ENCODE measurements at places on chromosomes 3 and 15.

DNA sequence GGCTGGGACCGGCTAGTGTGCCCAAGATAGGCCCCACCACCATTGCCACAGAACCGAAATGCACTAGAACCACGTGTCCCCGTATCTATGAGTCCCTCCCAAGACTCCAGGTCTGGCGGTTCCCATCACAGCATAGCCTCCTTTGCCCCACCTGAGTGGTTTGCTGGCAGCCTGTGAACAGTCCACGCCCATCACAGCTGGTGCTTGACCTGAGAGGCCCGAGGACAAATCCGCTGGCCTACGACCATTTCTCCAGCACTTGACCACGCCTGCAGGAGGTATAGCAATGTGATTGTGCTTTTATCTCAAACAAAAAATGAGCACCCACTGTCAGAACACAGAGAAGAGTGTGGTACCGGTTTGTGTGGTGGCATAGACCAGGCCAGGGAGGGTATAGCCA lies 736.7 kb upstream of the GBE1 start:
- DNase-seq = no peak

DNA sequence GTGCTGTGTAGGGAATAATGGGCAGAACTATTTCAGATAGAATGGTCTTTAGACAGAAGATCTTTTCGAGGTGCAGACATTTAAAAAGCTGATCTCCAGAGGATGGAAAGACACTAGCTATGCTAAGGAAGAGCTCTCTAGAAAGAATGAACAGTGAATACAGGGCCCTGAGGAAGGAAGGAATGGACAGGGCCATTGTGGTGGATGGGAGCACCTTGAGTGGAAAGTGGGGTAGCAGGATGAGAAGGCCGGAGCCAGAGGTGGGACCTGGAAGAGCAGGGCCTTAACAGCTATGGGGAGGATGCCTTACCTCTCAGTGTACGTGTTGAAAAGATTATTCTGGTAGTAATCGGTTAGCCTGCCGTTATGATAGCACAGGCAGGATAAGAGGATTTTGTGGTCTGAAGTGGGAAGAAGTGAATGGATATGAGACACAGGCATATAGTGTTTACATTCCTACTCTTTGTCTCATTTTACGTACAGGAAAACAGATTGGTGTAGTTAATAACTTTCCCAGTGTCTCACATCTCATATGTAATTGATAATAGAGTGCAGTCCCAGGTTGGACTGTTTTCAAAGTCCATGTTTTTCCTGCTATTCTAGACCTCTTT lies 172.4 kb downstream of the KLHL25 start:
- DNase-seq = no peak

DNA sequence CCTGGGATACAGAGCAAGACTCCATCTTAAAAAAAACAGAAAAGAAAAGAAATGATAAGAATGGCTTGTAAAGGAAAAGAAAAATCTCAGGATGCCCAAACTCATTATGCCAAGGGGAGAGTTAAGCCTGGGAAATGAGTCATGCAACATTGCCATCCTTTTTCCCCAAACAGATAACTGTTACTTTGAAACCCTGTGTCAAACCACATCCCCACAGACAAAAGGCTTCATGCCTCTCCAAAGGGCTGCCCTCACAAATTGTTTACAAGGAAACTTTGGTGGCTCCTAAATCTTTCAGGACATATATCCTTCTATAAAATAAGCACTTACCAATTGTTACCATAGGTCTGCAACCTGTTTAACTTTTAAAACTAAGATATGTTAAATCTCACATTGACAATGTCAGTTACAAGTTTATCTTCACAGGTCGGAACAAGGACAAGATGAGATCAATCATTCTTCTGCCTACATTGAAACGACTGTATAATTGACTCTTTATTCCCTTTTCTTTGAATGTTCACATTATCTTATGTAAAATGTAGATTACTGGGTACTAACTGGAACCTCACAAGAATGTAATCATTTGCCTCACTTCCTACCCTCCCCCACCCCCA lies 18.6 kb upstream of the SENP7 start:
- DNase-seq = no peak

GRCh38 chr3:124463234-124463633 lies 267.0 kb upstream of the UMPS start:
- DNase-seq = no peak

DNA sequence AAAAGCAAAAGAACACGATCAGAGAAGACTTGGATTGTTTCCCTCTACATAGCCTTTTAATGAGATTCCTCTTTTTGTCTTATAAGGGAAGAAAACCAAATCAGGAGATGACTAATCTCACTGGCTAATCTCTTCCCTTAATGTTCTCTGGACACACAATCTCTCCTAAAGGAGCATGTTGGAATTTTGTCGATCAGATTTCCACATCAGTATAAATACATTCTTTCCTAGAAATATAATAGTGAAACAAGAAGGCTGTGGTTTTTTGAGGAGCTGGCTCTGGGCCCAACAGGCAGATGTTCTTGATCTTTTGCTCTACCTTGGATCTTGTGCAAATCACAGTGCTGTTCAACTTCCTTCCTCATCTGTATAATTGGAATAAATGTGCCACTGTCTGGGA lies 94.0 kb downstream of the GTPBP8 start:
- no peak for DNase-seq

GRCh38 chr3:170432416-170432815 lies 13.7 kb downstream of the CLDN11 start:
- DNase-seq = no peak

DNA sequence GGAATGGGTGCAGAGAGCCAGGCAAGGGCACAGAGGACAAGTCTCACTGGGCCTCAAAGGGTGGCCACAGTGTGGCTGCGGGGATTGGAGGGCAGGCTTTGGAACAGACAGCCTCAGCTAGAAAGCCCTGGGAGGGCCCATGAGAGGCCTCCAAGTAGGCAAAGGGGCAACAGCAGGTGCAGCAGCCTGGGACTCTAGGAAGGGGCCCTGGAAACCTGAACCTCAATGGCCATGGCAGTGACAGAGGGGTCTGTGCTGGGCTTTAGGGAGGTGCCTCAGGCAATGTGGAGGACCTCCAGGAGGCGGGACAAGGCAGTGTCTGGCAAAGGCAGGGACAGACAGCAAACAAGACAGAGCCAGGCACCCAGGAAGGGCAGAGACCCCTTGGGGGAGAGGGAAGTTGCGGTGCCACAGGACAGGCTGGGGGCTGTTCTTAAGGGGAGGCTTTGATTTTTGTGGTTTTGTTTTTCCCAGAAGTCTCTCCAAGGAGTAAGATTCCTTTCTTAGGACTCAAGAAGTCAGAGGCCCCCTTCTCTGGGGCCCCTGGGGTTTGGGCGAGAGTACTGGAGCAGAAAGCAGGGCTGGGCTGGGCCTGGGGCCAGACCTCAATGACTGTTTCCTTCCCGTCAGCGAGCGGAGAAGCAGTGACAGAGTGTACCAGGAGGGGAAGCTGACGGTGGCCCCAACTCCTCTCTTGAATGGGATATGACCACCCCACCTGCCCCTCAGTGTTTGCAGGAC lies 9.7 kb downstream of the STOML1 start:
- no peak for DNase-seq

GRCh38 chr3:142273501-142273900 lies 48.1 kb upstream of the GK5 start:
- DNase-seq = no peak

DNA sequence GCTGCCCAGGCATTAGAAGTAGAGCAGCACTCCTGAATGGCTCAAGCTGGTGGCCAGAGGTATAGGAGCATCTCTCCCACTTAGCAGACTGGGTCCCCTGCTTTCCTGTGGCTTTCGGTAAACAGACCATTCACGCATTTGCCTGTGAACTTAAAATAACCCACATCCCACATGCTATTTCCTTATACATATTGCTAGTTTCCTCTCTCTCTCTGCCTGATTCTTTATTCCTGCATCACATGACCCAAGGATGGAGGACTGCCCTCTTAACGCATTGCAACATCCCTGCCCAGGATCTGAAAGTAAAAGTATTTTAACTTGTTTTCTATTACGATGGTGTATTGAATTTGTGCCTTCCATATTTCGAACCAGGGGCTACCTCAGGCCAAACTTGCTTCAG lies 43.4 kb upstream of the NLGN1 start:
- no peak for DNase-seq

DNA sequence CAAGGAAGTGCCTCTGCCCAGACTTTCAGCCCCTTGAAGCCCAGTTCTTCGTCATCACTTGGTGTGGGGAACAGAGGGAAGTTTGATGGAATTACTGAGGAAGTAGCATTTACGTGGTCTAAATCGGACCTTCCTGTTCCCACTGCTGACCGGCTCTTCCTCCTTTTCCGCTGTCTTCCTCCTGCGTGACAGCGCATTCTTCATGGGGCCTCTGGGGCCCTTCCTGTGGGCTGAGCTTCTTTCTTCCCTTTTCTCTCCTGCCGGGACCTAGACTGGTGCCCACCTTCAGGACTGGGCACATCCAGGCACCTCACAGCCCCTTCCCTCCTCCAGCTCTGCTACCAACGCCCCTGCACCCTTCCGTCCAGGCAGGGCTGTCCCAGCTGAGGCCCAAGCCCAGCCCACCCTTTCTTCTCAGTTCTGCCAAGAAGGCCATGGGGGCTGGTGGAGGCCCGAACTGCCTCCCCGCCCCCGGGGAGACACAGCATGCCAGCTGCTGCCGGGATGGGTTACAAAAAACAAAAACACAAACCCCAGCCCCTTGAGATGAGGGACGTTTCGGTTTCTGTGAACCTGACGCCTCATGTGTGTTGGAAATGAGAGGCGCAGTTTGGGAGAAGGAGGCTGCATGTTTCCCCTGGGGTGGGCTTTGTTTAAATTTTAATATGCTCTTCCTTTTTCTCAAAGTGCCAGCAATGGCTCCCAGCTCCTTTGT lies 19.1 kb downstream of the ZNF710 start:
- DNase-seq = no peak

DNA sequence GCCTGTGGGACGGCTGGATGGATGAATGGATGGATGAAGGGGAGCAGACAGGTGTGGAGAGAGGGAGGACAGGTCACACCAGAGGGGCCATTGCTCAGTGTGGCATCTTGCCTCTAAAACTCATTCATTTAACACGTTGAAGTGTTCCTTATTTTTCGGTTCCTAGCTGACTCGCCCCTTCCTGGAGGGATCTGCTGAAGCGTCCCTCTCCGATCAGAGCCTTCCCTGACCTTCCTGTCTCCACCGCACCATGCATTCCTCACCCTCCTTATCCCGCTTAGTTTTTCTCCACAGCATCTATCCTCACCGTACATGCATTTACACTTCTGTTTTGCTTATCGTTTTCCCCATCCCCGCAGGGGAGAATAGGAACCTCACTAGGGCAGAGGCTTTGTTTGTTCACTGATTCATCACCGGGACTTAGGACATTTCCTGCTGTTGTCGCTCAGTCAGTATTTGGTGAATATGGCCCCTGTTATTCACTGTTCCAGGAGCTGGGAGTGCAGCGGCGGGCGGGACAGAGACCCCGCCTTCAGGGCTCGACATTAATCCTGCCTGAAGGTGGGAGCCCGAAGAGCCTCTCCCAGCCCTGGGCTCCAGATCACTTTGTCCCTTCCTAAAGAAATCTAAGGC lies 32.0 kb downstream of the FOXL2 start:
- no peak for DNase-seq

DNA sequence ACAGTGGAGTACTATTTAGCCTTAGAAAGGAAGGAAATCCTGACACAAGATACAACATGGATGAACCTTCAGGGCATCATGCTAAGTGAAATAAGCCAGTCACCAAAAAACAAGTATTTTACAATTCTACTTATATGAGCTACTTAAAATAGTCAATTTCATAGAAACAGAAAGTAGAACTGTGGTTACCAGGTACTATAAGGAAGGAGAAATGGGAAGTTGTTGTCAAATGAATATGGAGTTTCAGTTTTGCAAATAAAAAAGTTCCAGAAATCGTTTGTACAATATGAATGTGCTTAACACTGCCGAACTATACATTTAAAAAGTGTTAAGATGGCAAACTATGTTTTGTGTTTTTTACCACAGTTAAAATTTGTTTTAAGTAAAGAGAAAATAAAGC lies 26.8 kb downstream of the TRANK1 start:
- no peak for DNase-seq

- no peak for DNase-seq
These were observed 427.0 kb upstream of the RARB start for GRCh38 chr3:25000971-25001591.

- no peak for DNase-seq
These were observed 642.3 kb downstream of the PLOD2 start for GRCh38 chr3:145518639-145519038.

GRCh38 chr3:90069748-90070147 lies 962.3 kb downstream of the EPHA3 start:
- DNase-seq = no peak

- DNase-seq = no peak
These were observed 50.0 kb upstream of the ZNF280D start for GRCh38 chr15:56783156-56783856.

DNA sequence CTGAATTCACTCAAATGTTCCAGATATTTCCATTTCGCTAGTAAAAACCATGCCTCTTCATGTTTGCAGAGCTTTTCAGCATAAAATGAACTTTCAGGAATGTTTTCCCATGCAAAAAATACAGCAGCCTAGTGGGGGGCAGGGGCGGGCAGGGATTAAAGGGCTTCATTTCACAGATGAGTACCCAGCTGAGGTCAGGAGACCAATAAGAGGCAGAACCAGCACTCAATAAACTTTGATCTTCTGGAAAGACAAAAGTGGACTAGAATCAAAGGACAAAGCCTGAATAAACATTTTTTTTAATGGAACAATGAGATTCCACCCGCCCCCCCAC lies 8.0 kb downstream of the KLHL25 start:
- no peak for DNase-seq

- DNase-seq = no peak
These were observed 42.0 kb downstream of the PML start for GRCh38 chr15:74036271-74037170.

DNA sequence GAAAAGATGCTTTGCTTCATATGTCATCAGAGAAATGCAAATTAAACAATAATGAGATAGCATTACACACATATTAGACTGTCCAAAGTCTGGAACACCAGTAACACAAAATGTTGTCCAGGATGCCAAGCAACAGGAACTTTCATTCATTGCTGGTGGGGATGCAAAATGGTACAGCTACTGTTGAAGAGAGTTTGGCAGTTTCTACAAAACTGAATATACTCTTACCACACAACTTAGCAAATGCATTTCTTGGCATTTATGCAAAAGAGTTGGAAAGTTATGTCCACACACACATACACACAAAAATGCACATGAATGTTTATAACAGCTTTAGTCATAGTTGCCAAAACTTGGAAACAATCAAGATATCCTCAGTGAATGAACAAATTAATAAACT lies 195.2 kb upstream of the MME start:
- DNase-seq = no peak

DNA sequence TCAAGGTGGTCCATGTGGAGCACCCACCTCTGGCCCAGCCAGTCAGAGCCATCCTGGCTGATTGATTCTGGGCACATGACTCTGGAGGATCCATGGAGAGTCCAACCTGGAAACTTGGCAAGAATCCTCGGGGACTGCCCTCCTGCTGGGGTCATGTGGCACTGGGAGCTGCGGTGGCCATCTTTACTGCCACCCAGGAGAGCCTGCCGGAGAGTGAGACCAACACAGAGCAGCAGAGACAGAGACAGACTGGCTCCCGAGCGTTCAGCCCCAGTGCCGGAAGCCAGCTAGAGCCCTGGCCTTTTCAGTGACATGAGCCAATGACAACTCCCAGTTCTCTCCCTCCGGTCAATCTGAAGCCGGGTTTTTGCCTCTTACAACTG lies 11.5 kb upstream of the GATA2 start:
- DNase-seq = no peak

GRCh38 chr3:113268942-113269341 lies 57.6 kb downstream of the BOC start:
- no peak for DNase-seq

- no peak for DNase-seq
These were observed 334.9 kb downstream of the MAGI1 start for GRCh38 chr3:65703820-65704219.

GRCh38 chr3:73497646-73498406 lies 126.9 kb downstream of the PDZRN3 start:
- no peak for DNase-seq

GRCh38 chr3:182117131-182117530 lies 405.4 kb downstream of the SOX2 start:
- no peak for DNase-seq

All from T-helper 1 cell (primary cell).